Midbrain (tissue), 1 donor: ENCODE measurements at places on chromosomes 5 and 9.
A peak's percentile ranks its signal among the peaks of the same experiment; 100 is the strongest.

- peak; percentile 82 for DNase-seq
Measured at GRCh38 chr5:61817472-61818326, 485.6 kb downstream of the ZSWIM6 start.

GRCh38 chr9:72290311-72290710 is 74.7 kb downstream of the ZFAND5 start:
- DNase-seq: no peak

DNA sequence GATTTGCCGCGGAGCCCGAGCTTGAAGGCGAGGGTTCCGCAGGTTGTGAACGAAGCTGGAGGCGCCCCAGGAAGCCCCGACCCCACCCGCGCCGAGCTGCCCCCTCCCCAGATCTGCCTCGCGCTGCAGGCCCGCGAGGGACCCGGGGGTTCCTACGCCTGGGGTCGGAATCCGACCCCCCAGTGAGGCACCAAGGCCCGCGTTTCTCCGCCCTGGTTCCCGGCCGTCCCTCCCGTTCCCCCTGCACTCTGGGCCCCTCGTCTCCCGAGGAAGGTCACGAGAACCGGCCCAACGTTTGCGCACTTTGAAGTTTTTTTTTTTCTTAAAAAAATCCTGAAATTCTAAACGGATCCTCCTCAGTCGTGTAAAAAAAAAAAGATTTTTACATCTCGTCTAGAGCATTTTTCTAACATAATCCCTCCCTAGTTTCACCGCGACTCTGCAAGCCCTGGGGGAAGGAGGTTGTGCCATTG is 880 bp upstream of the GFPT2 start:
- no peak for DNase-seq

DNA sequence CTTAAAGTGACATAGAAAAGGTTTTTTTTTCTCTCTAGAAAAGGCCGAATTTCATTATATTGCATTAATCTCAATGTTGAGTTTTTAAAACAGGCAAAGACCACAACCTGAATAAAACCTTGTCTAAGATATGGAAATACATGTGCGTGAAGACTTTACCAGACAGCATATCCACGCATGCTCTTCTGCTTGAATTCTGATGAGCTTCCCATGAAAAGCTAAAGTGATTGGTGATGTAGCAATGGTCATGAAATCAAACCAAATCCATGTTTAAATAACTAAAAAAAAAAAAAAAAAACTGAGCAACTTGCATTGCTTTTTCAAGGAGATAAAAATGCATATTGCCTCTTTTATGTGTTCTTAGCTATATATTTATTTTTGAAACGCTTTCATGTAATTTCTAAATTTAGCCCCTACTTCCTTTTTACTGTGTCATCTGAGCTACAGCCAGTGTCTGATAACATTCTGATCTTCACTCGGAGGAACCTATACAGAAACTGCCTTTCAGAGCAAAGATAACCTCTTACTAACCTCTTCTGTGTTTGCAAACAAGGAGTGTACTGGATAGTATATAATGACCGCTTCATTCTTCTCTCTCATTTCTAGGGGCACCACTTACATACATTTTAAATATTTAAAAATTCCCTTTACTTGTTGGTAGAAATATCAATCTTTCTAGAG is 179.1 kb upstream of the GNA14 start:
- peak; percentile 32 for DNase-seq

- no peak for DNase-seq
Measured at GRCh38 chr5:119055294-119055693, 15.6 kb upstream of the DMXL1 start.

DNA sequence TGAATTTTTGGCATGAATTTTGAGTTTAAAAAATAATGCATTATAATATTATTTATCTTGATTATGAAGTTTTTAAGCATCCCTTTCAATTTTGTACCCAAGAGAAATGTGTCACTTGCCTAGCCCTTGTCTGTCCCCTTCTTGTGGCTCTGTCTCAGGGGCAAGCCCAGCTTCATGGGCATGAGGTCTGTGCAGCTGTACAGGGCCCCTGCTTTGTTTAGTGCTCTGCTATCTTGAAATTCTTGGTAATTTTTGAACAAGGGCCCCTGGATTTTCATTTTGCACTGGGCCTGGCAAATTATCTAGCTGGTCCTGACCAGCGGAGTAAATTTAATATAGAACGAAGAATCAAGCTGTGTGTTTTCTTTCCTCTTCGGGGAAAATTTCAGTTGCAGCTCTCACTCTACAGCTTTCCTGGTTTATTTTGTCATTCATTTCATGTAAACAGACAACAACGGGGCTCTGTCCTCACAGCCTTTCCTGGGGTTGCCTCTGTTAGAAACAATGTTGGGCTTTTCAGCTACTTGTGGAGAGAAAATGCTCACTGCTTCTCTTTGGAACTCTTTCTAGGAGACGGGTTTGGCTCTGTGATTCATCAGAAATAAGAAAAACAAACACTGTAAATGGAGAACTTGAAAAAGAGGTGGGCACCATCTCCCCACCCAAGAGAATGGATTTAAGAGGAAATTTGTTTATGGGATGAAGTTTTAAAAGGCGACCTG is 41.1 kb downstream of the LIX1 start:
- DNase-seq: peak; percentile 80

DNA sequence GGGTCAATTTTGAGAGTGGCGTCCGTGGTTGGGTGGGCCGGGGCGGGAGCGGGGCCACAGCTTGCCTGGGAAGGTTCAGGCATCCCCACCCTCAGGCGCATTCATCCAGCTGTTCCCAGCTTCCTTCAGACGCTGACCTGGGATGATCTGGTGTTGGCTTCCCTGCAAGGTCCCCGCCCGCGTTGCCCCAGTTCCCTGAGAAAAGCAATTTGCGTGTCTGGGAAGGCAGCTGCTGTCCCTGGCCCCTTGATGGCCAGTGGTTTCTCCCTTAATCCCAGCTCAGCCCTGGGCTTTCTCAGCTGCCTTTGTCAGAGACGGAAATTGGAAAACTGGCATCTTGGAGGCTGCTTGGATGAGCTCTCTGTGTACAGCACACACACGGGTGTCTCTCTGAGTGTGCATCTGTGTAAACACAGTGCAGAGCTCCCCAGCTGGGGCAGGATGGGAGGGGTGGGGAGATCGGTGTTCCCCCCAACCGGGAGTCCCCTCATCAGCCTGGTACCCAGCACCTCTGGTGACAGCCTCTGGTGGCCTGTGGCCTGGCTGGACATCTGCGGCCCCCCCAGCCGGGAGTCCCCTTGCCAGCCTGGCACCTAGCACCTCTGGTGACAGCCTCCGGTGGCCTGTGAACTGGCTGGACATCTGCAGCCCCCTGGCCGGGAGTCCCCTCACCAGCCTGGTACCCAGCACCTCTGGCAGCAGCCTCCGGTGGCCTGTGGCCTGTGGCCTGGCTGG is 94.0 kb downstream of the COL5A1 start:
- no peak for DNase-seq

GRCh38 chr5:10562201-10563109 is 1.4 kb upstream of the ANKRD33B start:
- DNase-seq: no peak

DNA sequence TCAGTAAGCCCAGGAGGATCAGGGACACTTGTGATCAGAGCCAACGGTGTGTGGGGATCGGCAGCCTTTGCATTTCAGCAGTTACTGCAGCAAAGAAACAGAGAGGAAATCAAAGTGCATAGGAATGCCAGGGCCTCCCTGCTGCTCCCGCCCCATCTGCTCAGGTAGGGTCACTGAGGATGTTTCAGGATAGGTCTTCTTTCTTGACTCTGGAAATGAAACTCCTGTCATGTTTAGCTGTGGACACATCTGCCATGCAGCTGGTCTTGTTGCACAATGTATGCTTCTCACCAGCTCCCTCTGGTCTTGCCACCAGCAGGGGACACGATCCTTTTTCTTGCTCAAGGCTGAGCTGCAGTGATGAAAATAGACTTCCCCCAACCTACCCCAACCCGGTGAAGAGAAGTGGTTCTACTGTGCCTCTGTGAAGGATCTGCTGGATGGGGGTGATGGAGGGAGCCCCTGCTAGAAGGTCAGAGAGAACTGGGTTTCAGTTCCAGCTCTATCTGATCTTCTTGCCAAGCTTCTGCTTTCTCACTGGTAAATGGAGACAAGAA is 185.2 kb upstream of the KLF4 start:
- peak; percentile 23 for DNase-seq

DNA sequence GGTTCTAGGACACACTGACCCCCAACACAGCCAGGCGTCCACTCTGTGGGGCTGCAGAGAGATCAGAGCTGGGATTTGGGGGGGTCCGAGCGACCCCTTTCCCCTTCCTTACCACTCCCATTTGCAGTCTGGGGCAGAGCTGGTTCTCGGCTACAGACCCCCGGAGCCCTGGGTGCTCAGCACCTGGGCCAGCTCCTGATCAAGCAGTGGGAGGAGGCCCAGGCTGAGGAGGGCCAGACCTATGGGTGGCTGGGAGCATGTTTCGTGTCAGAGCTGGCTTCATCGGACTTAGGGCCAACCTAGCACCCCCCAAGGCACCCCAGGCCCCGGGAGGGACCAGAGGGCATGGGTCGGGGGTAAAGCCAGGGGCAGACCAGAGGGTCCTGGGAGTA is 7.6 kb downstream of the GRIN1 start:
- DNase-seq: no peak

DNA sequence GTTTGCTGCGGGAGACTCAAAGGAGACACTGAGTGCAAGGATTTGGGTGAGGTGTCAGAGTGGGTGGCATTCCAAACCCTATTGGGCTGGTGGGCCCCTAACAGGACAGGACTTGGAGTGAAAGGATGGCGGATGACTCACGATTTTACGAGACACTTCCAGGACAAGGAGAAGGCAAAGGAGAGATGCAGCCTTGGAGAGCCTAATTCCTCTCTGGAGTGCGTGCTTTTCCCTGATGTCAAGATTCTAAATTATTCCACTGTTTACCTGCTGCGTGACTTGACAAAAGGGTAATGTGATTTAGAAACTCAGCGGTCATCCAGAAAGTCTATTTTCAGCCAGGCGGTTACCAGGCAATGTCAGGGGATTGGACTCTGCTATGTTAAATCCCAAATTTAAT is 41.6 kb upstream of the CD180 start:
- DNase-seq: no peak

- DNase-seq: no peak
Measured at GRCh38 chr5:150009671-150010387, 9.3 kb downstream of the HMGXB3 start.

GRCh38 chr5:105807290-105807689 is 1863.4 kb downstream of the EFNA5 start:
- no peak for DNase-seq

DNA sequence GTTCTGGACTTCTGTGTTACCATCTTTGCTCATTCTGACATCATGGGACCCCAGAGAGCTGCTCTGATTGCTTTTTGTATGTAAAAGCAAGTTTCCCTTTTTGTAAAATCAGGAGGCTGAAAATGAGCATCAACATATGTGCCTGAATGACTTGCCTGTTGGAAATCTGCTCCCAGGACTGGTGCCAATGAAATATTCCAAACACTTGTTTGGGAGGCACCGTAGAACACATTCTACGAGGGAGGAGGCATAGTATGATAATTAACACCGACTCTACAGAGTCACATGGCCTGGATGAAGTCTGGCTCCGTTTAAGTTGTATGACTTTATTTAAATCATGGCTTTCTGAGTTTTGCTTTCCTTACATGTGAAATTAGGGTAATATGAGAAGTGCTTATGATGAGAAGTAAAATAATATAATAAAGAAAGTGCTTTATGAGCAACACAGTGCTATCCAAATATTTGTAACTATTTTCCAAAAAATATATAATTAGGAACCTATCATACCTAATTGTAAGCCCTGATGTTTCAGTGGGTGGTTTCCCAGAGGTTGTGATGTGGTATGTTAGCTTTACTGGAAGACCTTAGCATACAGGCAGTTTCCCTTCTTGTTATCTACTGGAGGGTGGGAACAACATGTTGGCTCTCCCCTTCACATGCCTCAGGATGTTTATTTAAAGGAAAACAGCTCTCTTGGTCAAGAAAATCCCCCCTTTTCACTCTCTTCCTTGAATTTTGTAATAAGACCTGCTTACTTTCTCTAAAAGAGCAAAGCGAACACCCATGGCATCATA is 238.1 kb downstream of the FBXL7 start:
- DNase-seq: no peak

GRCh38 chr5:82018462-82018861 is 46.6 kb downstream of the ATG10 start:
- no peak for DNase-seq

DNA sequence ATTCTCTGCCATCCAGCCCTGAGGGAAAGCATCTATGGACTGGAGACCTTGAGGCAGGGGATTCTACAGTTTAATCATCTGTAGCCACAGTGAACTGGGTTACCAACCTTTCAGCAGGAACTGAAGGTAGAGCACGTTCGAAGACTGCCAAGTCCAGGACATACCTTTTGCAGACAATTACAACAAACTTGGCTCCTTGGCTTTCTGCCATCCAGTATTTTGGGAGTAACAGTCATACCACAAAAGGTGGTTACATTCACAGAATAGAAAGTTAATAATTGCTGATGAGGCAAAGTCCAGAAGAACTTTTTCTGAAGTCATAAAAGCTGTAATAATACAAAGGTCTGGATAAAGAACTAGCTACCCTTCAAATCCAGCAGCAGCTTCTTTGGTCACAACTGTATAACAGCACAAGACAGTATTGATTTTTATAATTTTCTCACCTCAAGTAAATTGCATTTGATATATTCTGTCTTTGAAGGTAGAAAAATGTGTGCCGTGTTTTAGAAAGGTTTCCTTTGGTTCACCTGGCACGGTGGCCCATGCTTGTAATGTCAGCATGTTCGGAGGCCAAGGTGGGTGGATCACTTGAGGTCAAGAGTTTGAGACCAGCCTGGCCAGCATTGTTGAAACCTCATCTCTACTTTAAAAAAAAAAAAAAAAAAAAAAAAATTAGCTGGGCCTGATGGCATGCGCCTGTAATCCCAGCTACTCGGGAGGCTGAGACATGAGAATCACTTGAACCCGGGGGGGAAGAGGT is 236.6 kb downstream of the NR3C1 start:
- DNase-seq: no peak

- no peak for DNase-seq
Measured at GRCh38 chr5:137113161-137113560, 386.0 kb downstream of the SPOCK1 start.

- no peak for DNase-seq
Measured at GRCh38 chr5:134449167-134449566, 37.5 kb upstream of the CDKN2AIPNL start.

DNA sequence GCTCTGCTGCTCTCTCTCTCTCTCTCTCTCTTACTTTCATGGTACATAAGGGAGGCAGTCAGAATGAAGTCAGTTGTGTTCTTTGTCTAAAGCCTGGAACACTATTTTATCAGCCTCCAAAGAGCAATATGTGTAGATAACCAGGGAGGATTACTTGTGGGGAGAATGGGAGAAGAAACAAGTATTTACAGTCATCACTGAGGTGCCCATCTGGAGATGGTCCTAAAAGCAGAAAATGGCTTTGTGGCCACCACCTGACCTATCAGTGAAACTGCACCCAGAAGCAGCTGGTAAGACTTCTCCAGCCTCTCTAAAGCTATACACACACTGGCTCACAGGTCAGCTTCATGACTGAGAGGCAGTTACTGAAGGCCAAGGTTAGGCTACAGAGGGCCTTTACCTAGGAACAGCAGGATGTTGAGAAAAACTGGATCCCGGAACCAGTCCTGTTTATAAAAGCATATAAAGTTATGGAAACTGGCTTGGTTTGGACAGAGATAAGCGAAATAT is 75.1 kb downstream of the MRPS27 start:
- DNase-seq: peak; percentile 72

GRCh38 chr5:95162231-95162992 is 122.5 kb downstream of the MCTP1 start:
- no peak for DNase-seq

- DNase-seq: peak; percentile 8
Measured at GRCh38 chr5:109455598-109456096, 45.9 kb upstream of the PJA2 start.

- DNase-seq: no peak
Measured at GRCh38 chr5:31824869-31825517, 186.1 kb downstream of the PDZD2 start.

- DNase-seq: peak; percentile 27
Measured at GRCh38 chr5:156800929-156801328, 49.2 kb upstream of the PPP1R2B start.
